ENCODE measurements at places on chromosomes 13 and 19. TPM values are rescaled to one million over a fixed set of nuclear protein-coding genes. Genes with fewer than 3 reads are reported as not detected.

DNA sequence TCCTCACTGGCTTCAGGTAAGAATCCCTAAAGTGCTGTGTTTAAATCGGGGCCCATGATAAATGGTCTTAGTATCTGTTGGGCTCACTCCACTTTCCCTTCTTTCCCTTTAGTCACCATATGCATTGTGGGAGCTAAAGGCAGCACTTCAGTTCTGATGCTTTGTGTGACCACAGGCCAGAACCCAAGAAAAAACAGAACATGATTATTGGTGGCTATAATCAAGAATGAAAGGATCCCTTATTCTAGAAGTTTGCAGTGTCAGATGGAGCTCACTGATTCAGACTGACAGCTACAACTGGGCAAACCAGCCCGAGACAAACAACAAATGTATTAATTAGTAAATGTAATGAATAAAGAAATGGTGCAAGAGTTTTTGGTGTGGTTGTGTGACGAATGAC lies 57.3 kb upstream of the POMP start:
- no peak for DNase-seq

- DNase-seq, result no peak
Observed at GRCh38 chr19:29662278-29662603, 3.0 kb upstream of the PLEKHF1 start.

DNA sequence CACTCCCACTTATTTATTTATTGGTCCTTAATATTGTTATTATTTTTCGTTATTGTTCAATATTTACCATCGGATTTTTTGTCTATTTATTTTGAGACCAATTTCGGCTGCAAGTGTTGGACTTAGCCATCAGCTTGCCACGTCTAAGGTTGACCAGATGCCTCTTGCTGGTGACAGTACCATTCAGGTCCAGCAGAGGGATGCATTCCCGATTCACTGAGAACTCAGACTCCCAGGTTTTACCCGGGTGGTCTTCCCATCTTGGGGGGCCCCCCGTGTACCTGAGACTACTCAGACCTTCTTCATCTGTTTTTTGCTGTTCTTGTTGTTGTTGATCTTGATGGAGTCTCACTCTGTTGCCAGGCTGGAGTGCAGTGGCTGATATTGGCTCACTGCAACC lies 1435.2 kb downstream of the UQCRFS1 start:
- DNase-seq, result no peak

Gene B3GNT3
- total RNA-seq, result not detected

DNA sequence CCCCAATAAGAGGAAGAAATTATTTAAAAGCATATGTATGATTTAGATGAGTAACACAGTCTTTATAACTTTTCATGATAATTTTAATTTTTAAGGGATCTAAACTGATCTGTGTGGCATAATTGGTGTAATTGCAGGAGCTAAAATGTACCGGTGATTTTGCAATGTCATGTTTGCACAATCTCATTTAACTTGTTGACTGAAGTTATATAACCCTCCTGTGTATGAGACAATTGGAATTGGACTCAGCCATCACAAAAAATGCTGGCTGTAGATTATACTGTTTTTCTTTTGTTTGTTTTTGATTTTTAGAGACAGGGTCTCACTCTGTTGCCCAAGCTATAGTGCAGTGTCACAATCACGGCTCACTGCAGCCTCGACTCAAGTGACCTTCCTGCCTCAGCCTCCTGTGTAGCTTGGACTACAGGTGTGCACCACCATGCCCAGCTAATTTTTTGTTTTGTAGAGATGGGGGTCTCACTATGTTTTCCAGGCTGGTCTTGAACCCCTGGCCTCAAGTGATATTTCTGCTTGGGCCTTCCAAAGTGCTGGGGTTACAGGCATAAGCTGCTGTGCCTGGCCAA lies 26.1 kb downstream of the FGF9 start:
- DNase-seq, result no peak

Gene CEACAM8
- not detected for total RNA-seq

DNA sequence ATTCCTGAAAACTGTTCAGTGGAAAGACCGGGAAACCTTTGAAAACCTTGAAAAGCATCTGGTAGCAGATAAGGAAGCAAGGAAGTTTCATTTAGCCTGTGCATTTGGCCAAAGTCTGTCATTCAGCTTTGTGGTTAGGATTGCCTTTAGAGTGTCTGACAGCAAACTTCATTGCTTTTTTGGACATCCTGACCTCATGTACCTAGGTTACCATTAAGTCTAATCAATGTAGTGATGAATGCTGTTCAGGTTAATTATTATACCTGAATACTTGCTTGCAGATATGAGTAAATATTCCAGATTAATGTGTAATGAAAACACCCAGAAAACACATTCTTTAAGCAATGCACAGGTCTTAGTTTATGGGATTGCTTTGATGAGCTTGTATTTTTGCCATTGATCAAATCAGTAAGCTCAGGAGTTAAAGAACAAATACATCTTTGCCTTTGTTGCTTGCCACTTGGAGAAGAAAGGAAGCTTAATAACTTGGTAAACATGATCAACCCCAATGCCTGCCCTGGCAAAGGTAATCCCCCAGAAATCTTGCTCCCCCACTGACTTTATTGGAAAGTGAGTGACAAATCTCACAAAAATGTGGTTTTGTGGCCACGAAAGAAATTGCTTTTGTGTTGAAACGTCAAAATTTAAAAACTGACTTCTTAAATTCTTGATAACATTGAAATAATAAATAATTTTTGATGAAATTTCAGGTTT lies 87.4 kb downstream of the SLC15A1 start:
- no peak for DNase-seq

- peak; percentile 4 for DNase-seq
Observed at GRCh38 chr13:30147421-30147820, 159.9 kb downstream of the KATNAL1 start.

Gene CGB8
- total RNA-seq, result 3.1 TPM

DNA sequence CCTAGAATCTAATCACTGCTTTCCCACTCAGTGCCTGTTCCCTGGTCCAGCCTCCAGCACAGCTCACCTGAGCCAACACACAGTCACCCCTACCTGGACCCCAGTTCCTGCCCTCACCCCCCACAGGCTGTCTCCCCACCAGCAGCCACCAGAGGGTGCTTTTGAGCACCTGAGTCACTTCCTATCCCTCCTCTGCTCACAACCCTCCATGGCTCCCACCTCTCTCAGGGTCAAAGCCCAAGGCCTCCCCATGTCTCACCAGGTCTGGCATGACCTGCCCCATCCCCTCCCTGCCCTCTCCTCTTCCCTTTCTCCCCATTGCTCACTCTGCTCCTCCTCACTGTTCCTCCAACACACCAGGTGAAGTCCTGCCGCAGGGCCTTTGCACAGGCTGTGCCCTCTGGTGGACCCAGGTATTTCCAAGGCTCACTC lies 7.1 kb upstream of the DPP9 start:
- DNase-seq, result no peak

- no peak for DNase-seq
Observed at GRCh38 chr19:8600064-8600463, 10.5 kb downstream of the ADAMTS10 start.

- no peak for DNase-seq
Observed at GRCh38 chr13:32538143-32538620, 413 bp downstream of the N4BP2L2 start.

- no peak for DNase-seq
Observed at GRCh38 chr19:17522988-17523872, 11.8 kb downstream of the PGLS start.

DNA sequence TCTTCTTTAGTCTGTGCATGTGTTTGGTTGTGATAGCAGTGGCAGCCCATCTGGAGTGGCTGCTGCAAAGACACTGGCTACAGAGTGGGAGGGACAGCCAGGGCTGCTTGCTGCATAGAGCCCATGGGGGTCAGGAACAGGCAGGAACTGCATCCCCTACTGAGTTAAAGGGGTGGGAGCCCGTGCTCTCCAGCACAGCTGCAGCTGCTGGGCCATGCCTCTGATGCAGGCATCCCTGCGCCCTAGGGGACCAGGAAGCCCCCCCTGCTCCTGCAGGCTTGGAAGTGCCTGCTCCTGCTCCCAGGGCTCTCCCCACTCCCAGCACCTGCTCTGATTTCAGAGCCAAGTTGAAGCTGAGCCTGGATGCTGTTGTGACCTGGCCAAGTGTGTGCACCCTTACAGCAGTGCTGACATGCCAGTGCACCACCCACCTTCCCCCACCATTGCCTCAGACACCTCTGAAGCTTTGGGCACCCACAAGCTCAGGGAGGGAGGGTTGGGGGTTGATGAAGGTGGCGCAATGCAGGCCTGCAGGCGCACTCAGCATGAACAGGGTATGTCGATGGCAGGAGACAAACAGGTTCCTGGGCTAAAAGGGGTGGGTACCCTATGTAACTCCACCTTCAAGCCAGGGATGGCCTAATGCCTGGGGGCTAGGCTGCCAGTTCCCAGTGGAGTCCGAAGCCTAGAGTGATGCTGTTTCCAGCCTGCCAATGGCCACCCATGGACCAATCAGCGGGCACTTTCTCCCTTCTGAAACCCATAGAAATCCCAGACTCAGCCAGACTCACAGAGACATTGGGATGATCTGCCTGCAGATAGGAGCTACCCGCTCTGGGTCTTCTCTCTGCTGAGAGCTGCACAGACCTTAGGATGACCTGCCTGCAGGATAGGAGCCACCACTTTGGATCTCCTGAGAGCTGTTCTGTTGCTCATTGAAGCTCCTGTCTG lies 919.9 kb upstream of the MIR17HG start:
- DNase-seq, result no peak

- no peak for DNase-seq
Observed at GRCh38 chr19:3672993-3673392, 27.3 kb downstream of the PIP5K1C start.

- DNase-seq, result no peak
Observed at GRCh38 chr13:40564342-40565001, 102.0 kb downstream of the FOXO1 start.

Gene MBD3L2B
- total RNA-seq, result not detected

Gene HSPB6
- 0.75 TPM for total RNA-seq

- no peak for DNase-seq
Observed at GRCh38 chr13:22903925-22904324, 276.9 kb upstream of the SGCG start.

DNA sequence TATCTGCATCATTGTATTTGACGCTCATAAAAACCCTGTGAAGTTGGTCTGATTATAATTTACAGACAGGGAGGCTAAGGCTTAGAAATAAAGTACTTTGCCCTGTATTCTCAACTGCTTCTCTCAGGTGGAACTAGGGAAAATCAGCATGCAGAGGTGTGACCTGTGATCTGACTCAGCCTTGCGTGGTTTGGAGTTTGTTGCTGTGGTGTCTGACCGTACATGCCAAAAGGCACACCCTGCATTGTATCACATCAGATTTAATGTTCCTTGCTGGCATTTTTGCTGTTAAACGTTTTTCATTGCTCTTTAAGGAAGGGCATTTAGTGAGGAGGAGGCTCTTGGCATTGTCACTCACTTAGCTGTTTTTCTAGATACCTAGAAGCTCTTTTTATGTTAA lies 58.8 kb upstream of the C1QTNF9B start:
- DNase-seq, result no peak

Gene ATP4A
- total RNA-seq, result not detected

DNA sequence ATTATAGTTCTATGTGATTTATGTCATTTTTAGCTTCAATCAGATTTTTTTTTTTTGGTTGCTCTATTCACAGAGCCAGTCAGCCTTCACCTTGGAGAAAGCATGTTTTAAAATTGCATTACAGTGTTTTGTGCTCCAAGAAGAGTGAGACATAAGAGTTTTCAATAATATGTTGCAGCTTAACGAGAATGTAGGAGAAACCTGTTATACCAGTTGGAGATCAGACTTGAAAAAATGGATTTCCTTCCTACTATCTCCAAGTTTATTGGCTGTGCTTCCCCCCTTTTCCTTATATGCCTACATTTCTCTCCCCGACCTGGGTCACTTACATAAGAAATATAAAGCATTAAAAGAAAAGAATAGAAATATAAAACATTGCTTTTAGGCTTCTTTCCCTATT lies 123.9 kb upstream of the ARGLU1 start:
- DNase-seq, result no peak

- DNase-seq, result no peak
Observed at GRCh38 chr19:46186101-46186716, 38.2 kb downstream of the IGFL2 start.

- DNase-seq, result no peak
Observed at GRCh38 chr19:4541114-4541805, 1.4 kb upstream of the LRG1 start.

DNA sequence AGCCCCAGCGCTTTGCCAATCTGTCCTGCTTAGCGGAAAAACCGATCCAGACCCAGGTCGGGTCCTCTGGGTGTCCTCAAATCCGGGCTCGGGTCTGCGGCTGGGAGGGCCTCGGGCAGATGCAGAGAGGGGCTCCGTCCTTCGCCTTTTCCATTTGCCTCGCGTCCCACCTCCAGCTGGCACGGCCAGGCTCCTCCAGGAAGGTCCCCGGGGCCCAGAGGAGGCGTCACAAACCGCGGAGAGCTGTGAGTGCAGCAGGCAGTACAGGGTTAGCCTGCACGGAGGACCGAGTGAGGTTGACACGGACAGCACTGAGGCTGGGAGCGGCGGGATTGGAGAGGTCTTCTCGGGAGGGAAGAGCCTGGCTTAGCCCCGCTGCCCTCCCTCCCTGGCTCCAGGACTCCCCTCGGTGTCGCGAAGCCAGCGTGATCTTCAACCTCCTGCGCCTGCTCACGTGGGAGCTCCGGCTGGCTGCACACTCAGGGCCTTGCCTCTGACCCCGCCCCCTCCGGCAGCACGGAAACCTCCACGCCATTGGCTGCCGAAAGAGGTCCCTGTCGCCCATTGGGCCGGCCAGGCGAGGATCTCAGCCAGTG lies 2.8 kb upstream of the IFNL2 start:
- DNase-seq, result no peak

DNA sequence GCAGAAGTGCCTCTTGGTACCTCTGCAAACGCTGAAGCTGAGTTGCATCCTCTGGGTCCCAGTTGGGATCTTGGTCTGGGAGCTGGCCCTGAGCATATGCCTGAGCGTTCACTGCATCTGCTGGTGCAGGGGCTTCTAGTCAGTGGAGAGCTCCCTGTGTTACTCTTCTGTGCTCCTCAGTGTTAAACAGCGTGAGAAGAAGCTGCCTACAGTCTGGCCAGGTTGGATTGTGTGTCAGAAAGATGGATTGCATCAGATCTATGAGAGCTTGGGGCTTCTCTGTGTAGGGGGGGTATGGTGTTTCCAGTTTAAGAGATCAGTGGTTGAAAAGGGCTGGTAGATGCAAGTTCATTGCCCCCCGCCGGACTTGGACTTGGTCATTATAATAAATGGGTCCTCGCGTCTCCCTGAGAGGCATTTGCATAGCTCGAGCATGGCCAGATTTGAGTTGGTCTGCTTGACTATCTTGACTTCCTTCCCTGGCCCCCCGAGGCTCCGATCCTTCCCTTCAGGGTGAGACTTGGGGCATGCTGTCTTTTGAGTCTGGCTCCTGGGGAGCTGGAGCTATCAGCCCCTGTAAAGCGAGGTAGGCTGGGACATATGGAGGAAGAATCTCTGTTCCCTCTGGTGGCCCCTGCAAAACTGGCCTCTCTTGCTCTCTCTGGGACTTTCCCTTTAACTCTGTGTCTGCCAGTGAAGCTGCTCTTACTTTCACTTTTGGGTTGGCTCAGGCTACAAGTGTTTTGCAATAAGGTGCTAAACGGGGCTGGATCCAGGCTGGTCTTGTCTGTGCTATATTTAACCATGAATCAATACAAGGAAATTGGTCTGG lies 52.9 kb downstream of the OR10H4 start:
- DNase-seq, result no peak
